KG1 (cell line): ENCODE measurements at places on chromosomes 2 and 18.

- no peak for DNase-seq
Observed at GRCh38 chr2:8190279-8190678, 491.6 kb upstream of the ID2 start.

DNA sequence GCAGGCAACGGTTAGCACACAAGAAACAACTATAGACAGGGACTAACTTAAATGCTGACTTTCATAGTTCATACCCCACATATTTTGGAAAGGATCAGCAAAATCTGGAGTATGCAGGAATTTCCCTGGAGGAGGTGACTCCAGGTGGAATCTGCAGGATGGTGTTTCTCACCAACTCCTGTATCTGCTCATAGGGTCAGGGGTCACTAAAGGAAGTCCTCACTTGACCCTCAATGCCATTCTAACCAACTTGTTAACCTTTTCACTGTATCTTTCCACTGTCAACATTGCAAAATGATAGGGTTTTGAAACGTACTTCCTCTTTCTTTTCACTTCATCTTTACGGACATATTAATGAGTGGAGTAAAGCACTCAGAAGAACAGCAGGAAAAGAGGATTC is 207.0 kb upstream of the CXCR4 start:
- no peak for DNase-seq

- no peak for DNase-seq
Observed at GRCh38 chr2:40434731-40435271, 17.1 kb downstream of the SLC8A1 start.

DNA sequence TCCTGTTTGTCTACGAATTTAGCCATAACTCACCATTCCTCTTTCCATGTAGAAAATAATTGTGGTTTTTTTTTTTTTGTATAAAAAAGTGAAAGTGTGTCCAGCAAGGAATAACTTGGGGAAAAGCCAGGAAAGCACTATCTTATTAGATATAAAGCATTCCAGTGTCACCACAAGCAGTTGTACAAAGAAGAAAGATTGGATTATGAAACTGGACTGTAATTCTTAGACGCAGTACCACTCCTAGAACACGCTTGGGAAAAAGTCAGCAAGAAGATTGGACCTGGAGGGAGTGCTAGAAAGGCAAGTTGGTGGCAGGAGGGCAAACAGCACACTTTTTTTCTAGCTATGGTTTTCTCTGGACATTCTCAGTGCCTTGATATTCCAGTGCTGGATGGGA is 186.7 kb downstream of the PARD3B start:
- DNase-seq, result no peak

DNA sequence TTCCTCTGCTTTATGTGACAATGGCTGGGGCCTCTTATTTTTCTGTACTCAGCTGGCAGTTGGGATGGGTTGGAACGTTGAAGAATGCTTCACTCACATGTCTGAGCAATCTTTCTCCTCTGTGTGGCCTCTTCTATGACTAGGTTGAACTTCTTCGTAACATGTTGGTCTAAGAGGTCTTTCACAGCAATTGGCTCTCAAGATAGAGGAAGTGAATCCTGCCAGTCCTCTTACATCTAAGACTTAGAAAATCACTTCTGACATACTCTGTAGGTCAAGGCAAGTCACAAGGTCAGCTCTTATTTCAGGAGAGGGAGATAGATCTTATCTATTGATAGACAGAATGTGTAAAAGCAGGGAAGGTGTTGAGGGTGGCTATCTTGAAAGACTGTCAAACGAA is 174.1 kb downstream of the NYAP2 start:
- DNase-seq, result no peak

DNA sequence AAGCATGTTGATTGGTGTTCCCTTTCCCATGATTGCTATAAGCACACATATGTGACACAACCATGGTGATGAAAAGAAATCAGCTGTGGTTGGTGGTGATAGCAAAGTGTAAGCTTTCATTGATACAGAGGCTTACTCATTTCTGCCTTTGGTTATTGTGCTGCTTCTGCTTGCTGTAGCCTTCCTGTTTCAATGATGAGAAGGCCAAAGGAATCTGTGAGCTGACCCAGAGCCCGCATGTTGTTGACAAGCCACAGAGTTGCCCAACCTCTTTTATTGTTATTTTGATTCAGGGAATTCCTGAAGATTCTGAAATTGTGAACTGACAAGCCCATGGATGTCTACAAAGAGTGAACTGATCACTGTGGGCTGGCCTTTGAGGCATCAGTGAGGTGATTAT is 164.4 kb downstream of the TMEFF2 start:
- DNase-seq, result no peak

GRCh38 chr2:56001947-56002346 is 78.4 kb upstream of the EFEMP1 start:
- no peak for DNase-seq

DNA sequence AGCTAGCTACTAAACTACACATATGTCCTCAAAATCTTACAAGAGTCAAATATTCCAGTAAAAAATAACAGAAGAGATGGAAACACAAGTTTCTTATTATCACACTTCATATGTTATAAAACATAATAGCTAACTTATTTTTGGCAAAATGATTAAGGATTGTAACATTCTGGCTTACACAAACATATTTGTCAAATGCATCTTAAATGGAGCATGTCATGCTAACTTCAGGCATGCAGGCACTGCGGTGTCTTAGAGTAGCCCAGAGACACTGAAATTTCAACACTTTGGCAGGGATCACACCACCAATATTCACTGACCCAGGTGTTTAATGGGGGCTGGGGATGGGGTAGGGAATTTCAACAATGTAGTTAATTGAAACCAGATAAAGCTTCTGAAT is 51.6 kb downstream of the LDAH start:
- DNase-seq, result no peak

GRCh38 chr18:31199190-31199769 is 36.6 kb upstream of the DSC1 start:
- no peak for DNase-seq

GRCh38 chr2:59882822-59883221 is 670.6 kb downstream of the BCL11A start:
- DNase-seq, result no peak

- peak; percentile 8 for DNase-seq
Observed at GRCh38 chr2:25309402-25309801, 32.3 kb downstream of the DNMT3A start.

GRCh38 chr18:54197747-54198411 is 26.6 kb downstream of the MBD2 start:
- DNase-seq, result no peak

GRCh38 chr2:10552220-10552870 is 104.2 kb upstream of the ODC1 start:
- DNase-seq, result no peak

GRCh38 chr2:121502781-121503180 is 27.9 kb upstream of the RNU4ATAC start:
- DNase-seq, result no peak

- no peak for DNase-seq
Observed at GRCh38 chr2:105680357-105680756, 64.4 kb upstream of the NCK2 start.

DNA sequence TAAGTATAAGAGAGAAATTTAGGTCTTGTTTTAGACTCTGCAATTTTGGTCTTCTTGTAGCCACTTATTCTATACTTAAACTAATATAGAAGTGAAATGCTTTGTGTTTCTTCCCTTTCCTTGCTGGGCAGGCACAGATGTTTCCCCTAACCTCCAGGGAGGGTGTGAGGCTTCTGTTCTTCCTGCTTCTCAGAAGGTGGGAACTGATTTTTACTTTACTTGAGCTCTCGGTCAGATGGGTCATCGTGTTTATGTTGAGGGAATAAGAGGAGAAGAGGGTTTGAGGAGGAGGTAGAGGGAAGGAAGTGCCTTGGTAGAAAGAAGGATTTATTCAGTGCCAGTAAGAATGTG is 92.5 kb upstream of the CXCR4 start:
- no peak for DNase-seq

- DNase-seq, result no peak
Observed at GRCh38 chr2:239396881-239397681, 3.7 kb downstream of the HDAC4 start.

DNA sequence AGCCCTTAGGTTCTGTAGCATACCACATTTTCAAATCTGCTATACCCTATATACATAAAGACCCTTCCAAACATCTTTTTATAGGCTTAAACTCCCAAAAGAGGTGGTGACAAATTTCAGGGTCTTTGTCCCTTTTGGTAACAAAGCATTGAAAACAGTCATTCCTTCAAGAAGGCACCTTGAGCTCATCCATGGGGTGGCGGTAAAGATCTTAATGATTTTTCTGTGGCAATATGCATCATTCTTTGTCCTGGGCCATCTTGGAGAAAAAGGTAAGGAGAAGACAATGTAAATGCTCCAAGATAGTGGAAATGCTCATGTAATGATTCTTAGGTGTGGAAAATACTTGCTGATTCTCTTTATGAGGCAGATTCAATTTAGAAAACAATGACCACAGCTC is 890.5 kb downstream of the CNTNAP5 start:
- no peak for DNase-seq

DNA sequence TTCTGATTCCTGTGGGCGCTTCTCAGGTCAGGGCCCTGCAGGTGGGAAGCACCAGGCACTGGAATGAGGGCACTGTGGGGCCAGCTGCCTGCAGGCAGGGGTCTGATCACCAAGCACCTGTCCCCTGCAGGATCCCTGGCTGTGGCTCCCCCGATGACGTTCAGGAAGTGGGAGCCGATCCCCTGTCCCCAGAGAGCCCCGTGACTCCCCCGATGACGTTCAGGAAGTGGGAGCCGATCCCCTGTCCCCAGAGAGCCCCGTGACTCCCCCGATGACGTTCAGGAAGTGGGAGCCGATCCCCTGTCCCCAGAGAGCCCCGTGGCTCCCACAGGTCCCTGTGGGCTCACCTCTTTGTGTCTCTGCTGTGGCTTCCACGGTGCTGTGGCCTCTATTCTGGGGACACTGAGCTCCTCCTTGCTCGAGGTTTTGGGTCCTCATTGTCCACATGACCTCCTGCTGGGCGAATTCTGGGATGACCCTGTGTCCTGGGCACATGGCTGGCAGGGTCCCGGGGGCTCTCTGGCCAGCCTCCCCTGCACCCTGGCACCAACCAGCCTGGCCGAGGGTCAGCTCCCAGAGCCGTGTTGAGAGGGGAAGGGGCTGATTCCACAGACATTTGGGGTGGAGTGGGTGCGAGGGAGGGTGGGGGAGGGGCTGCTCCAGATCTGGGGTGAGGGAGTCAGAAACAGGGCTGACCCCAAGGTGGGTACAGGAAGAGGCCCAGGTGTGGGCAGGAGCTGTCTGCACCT is 4.8 kb downstream of the NEU4 start:
- DNase-seq, result no peak

DNA sequence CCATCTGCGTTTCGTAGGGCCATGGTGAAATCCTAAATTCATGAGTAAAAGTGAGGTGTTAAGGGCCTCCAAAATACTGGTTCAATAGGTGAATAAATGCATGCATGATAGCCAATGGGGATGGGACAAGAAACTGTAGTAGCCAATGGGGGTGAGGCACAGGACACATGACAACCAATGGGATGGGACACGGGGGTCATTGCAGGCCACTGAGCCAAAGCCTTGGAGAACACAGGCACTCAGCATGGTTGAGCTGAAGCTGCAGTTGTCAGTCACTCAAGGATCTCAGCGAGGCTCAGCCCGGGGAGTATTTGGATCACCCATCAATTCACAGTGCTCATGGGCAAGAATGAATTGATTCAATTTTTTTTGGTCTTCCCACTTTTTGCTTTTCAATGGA is 156.5 kb downstream of the ACTR3 start:
- no peak for DNase-seq

- DNase-seq, result no peak
Observed at GRCh38 chr2:240886678-240887609, 9.0 kb downstream of the MAB21L4 start.

DNA sequence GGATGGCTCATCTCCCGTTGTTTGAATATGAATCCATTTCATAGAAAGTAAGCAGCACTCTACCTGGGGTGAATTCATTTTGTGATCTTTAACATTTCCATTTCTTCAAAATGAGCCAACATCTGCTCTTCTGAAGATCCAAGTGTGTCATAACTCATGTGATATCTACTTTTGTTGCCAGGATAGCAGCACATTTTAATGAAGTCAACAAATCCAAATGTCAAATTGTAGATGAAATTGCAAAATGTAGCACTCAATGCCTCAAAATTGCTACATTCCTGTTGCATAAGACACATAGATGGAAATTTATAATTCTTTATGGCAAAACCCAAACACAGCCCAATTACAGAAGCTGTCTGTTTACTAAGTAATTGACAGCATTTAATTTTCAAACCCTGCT is 360.7 kb downstream of the TMX3 start:
- no peak for DNase-seq

DNA sequence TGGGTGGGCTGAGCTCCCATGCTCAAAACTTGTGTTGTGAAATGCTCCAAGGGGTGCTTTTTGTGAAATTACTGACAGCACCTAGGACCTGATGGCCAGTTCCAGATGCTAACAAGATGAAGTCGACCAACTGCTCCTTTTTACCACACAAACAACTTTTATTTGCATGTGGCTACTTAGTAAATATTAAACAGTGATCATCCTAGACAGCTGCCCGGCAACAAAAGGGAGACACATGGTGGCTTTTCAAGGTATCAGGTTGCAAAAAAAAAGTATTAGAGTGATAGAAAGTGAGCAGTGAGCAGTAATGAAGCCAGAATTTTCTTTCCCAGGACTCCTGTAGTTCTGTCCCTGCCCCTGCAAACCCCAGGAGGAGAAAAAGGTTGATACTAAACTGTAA is 118.5 kb downstream of the RPIA start:
- DNase-seq, result no peak

GRCh38 chr18:59376351-59376935 is 17.4 kb upstream of the LMAN1 start:
- DNase-seq, result no peak

- DNase-seq, result no peak
Observed at GRCh38 chr18:6482198-6482977, 67.7 kb upstream of the L3MBTL4 start.

- DNase-seq, result no peak
Observed at GRCh38 chr18:23207994-23208393, 72.7 kb downstream of the CABLES1 start.

DNA sequence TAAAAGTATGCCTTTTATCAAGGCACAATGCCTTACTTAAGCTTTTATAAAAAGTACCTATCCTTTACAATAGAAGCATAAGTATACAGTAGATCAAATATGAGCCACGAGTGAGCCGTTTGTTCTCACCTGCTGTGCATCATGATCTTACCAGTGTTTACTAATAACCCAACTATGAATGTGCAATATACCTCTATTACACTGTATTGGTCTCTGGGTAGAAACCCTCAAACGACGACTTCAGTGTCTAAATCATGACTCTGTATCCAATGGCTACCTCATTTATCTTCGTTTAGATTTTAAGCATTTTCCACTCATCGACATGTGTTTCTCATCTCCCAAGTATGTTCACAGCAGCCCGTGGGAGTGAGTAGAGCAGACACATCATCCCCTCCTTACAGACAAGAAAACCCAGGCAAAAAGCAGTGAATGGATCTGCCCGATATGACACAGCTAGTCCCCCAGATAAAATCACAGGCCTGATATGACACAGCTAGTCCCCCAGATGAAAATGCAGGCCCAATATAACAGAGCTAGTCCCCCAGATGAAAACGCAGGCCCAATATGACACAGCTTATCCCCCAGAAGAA is 279.8 kb downstream of the TNS1 start:
- no peak for DNase-seq

GRCh38 chr2:46367286-46367685 is 70.1 kb downstream of the EPAS1 start:
- no peak for DNase-seq

GRCh38 chr2:165989851-165990250 is 36.3 kb upstream of the TTC21B start:
- DNase-seq, result no peak
